Thyroid gland (tissue), 4 donors: ENCODE measurements at places on chromosomes 11 and 22. TPM values are rescaled to one million over a fixed set of nuclear protein-coding genes. Genes with fewer than 3 reads are reported as not detected.
A peak's percentile ranks its signal among the peaks of the same experiment; 100 is the strongest.

NPTXR gene
- 8.7 TPM for total RNA-seq

CST6 gene
- 53.1 TPM for total RNA-seq

TMEM41B gene
- total RNA-seq = 52.7 TPM

FGF4 gene
- total RNA-seq = not detected

SLC17A6 gene
- total RNA-seq = not detected

HEPN1 gene
- not detected for total RNA-seq

MMP27 gene
- not detected for total RNA-seq

DAGLA gene
- 1.8 TPM for total RNA-seq

MYBPC3 gene
- not detected for total RNA-seq

PRR14L gene
- total RNA-seq = 18.7 TPM

DGCR2 gene
- 49.3 TPM for total RNA-seq

- no peak for DNase-seq
Measured at GRCh38 chr11:13771151-13771550, 102.7 kb downstream of the FAR1 start.

DNA sequence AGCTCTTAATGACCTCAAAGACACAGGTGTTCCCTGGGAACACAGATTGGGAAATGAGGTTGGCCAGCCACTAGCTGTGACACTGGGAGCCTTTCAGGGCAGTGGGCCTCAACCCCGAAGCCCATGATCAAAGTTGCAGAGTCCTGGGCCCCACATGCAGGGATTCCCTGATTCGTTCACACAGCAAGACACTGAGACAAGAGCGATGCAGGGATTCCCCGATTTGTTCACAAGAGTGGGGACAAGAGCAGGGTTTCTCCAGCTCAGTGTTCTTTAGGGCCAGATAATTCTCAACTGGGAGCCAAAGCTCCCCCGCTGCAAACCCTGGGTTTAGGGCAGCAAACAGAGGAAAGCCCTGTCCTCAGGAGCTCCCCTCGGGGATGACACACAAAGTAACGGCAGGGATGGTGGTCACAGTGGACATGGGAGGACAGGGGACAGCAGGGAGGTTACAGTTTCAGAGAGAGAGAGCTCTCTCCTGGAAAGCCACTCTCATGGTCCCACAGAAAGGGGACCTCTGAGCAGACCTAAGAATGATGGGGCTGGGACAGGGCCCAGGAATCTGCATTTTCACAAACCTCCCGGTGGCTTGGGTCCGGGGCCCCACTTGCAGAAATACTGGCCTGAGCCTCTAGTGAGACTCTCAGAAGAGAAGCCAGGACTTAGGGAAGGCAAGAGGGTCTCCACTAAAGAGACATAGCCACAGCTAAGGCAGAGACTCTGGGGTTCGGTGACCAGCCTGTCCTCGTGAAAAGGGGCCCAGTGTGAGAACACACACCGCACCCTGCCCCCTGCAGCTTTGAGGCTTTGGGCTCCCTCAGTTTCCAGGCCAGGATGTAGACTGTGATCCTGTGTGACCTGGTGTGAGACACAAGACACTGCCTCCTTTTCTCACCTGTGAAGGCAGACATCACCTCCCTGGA is 7.4 kb upstream of the GNAZ start:
- no peak for DNase-seq

- DNase-seq = no peak
Measured at GRCh38 chr22:36422287-36423014, 34.7 kb upstream of the MYH9 start.

GRCh38 chr11:78800096-78800690 is 225.5 kb upstream of the NARS2 start:
- DNase-seq = peak; percentile 79

DNA sequence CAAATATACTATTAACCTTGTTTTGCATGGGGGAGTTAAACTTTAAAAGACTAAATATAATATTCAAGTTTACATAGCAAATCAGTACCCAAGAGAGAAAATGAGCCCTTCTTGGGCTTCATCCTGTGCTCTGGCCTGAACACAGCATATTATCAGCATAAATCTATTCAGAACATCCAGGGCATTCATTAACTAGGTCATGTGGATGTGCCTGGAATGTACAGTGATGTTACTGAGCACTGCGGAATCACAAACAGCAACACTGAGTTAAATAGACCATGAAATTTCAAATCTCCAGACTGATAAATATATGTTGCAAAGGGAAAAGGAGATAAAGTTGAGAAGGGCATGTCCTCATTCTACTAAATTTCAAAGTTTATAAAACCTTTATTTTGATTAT is 426.4 kb downstream of the AASDHPPT start:
- DNase-seq = no peak

- no peak for DNase-seq
Measured at GRCh38 chr11:72247584-72247983, 3.6 kb upstream of the PHOX2A start.

- DNase-seq = no peak
Measured at GRCh38 chr11:134792044-134792443, 380.0 kb upstream of the B3GAT1 start.

GRCh38 chr11:40513281-40513680 is 946.2 kb downstream of the LRRC4C start:
- no peak for DNase-seq

DNA sequence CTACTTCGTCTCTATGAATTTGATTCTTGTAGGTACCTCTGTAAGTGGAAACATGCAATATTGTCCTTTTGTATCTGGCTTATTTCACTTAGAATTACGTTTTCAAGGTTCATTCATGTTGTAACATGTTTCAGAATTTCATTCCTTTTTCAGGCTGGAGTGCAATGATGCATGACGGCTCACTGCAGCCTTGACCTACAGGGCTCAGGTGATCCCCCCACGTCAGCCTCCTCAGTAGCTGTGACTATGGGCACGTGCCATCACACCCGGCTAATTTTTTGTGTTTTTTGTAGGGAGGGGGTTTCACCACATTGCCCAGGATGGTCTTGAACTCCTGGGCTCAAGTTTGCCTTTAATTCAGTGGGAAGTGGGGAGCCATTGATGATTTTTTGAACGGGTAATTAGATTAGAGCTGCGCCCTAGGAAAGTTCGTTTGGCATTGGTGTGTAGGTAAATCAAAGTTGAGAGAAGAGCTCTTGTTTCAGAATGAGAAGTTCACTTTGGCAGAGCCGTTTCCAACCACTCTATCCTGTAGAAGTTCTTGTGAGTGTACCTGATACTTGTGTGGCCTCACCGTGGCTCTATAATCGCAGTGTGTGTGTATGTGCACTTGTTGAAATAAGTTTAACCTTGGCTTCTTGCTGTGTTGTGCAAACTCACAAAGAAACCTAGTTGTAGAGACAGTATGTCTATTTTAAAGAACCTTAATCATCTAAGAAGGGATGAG is 115.9 kb downstream of the NAV2 start:
- peak; percentile 42 for DNase-seq

DNA sequence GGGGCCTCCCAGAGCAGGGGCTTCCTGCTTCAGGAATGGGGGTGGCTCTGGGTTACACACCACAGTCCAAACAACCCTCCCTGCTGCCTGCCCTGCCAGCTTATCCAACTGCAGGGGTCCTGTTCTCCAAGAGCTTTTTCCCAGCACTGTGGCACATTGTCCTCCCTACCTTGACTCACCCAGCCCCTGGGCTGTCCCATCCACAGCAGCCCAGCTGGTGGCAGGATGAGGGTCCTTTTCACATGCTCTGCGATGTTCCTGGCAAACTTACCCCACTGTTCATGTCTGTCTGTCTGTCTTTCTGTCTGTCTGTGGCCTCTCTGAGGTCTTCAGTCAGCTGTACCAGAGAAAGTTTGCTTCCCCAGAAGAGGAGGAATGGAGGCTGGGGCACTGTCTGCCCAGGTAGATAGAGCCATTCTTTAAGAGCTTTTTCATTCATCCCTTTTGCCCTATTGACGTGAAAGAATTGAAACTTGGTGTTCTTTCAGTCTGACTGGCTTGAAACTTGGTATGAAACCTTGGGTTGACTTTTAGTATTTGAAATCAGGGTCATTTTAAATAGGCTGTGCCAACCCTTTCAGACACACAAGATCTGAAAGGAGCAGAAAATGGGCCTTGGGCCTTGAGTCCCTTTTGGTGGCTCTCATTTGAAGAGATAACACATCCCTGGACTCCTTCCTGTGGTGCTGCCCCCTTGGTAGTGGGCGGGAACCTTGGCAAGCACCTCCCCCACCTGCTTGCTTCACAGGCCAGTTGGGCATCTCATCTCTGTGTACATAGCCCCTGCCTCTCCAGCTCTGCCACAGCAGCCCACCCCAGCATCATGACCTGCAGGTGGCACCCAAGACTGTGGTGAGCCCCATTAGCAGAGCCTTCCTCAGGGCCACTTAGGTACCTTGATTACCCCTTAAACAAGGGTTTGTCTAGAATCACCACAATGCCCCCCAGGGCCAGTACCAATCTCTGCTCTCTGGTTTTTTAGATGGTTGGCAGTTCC is 74.6 kb upstream of the SUSD2 start:
- DNase-seq = peak; percentile 30

GRCh38 chr11:100890789-100891188 is 203.7 kb downstream of the ARHGAP42 start:
- DNase-seq = no peak

DNA sequence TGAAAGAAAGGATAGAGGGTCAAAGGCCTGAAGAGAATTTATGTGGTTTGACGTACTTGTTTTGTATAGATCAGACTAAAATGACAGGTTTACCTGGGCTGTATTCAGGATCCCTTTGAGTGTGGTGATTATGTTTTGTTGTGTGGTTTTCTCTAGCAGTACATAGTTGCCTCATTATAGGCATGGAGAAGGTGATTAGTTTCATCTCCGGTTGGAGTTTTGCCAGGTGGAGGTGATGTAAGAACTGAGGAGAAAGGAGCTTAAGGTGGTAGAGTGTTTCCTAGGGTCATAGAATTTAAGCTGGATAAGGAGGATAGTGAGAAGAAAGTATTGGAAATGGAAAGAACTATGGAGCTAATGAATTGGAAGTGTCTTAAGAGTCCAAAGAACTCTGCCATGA is 229.0 kb downstream of the TMEM135 start:
- DNase-seq = no peak

DNA sequence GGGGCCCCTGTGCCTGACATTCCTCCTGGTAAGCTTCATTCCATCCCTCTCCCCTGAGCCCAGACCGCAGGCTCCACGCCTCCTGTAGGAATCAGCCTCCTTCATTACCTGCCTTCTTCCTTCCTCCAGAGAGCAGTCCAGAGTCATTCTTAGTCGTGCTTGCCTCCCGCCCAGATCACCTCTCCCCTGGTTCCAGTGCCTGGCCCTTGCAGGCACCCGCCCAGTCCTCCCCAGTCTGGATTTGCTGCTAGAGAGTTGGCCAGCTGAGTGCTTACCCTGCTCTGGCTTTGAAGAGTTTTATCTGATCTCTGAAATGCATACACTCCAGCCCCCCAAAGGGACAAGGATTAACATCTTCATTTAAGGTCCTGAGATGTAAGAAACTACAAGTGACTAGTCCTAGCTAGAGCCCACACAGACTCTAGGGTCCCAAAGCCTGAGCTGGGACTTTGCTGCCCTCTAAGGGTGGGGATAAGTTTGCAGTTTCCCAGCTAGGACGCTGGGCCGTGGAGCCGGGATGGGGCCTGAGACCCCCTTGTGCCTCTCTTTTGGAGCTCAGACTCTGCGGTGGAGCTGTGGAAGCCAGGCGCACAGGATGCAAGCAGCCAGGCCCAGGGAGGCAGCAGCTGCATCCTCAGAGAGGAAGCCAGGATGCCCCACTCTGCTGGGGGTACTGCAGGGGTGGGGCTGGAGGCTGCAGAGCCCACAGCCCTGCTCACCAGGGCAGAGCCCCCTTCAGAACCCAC is 1.6 kb downstream of the NR1H3 start:
- DNase-seq = no peak

- no peak for DNase-seq
Measured at GRCh38 chr22:46528121-46528610, 9.3 kb downstream of the CELSR1 start.

DNA sequence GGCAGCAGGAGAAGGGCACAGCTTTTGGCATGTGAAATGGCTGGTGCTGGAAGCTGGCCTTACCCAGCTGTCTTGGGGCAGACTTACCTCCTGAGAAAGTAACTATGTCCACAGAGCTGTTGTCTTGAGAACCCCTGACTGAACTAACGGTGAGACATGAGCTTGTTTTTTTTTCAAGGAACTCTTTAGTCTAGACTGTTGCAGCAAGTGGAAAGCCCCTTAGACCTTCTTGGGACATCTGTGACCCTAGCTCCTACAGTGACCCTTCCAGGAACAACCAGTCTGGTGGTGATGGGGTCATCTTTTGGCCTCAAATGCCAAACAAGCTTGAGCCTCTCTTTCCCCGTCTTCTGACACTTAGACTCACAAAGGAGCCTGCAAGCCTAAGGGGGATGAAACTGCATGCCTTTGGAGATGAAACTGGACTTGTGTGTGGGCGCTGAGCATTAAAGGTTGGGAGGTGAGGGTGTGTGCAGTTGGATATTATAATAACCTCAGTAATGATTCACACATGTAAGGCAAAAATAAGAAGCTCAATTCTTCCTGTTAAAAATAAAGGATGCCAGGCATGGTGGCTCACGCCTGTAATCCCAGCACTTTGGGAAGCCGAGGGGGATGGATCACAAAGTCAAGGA is 35.4 kb downstream of the SDHD start:
- no peak for DNase-seq

DNA sequence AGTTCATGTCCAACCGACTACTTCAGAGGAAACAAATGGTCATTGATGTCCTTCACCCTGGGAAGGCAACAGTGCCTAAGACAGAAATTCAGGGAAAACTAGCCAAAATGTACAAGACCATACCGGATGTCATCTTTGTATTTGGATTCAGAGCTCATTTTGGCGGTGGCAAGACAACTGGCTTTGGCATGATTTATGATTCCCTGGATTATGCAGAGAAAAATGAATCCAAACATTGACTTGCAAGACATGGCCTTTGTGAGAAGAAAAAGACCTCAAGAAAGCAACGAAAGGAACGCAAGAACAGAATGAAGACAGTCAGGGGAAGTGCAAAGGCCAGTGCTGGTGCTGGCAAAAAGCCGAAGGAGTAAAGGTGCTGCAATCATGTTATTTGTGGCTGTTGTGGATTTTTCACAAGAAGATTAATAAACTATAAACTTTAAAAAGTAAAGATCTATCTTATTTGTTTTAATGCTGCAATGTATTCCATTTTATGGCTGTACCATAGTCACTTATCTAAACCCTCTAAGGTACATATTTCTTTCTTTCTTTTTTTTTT is 20.1 kb upstream of the HIPK3 start:
- no peak for DNase-seq

GRCh38 chr22:44623771-44624510 is 78.1 kb upstream of the PRR5 start:
- no peak for DNase-seq

DNA sequence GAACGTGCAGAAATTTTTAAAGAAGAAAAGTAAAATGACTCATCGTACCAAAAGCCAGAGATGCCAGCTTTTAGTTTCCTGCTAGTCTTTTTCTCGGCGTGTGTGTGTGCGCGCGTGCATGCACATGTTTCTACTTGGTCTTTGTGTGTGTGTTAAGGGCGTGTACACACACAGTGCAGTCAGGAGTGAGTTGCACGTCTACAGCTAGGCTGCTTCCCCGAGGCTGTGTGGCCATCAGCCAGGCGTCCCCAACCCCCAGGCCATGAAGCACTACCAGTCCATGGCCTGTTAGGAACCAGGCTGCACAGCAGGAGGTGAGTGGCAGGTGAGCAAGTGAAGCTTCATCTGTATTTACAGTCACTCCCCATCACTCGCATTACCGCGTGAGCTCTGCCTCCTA is 36.4 kb downstream of the KCNQ1 start:
- DNase-seq = no peak

- DNase-seq = peak; percentile 41
Measured at GRCh38 chr11:776561-777287, 563 bp downstream of the GATD1 start.

- peak; percentile 30 for DNase-seq
Measured at GRCh38 chr11:115919341-115920091, 415.3 kb upstream of the CADM1 start.
